ENCODE measurements at places on chromosomes 1 and 21.
A peak's percentile ranks its signal among the peaks of the same experiment; 100 is the strongest.

DNA sequence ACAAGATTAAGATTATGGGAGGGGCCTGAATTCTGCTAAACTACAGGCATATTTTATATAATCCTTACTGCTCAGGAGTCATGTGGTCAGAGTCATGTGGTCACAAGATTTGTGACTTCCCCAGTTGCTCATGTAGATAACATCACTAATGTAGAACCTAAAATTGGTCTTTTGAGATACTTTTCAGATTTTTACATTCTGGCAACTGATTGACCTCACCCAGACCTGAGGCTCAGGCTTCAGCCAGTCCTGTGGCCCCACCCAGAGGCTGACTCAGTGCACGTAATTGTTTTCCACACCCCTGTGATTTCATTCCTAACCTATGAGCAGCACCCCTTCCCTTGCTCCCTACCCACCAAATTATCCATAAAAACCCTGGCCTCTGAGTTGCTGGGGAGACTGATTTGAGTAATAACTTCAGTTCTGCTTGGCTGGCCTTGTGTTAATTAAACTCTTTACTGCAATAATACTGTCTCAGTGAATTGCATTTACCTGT, 41.7 kb upstream of the ZNF326 start:
- no peak for DNase-seq

GRCh38 chr21:41168391-41169257, 664 bp downstream of the BACE2 start:
- no peak for DNase-seq

- no peak for DNase-seq
Observed at GRCh38 chr1:14442669-14443068, 155.8 kb upstream of the KAZN start.

DNA sequence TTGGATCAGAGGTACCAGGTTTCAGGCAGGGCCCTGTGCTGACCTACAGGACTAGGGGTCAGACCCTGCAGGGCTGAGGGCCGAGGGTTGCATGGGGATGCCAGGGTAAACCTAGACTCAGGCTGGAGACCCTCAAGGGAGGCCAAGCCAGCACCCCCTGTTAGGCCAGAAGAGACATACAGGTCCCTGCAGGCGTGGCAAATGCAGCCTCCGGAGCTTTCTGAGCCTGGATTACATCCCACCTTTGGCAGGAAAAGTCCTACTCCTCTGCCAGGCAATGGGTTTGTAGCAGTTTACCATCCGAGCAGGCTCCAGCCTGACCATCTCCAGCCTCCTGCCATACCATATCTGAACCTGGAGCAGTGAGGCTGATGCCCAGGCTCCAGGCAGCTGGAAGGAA, 425.3 kb downstream of the NPHP4 start:
- DNase-seq, result no peak

- no peak for DNase-seq
Observed at GRCh38 chr21:23438081-23438480, 2169.2 kb downstream of the MRPL39 start.

DNA sequence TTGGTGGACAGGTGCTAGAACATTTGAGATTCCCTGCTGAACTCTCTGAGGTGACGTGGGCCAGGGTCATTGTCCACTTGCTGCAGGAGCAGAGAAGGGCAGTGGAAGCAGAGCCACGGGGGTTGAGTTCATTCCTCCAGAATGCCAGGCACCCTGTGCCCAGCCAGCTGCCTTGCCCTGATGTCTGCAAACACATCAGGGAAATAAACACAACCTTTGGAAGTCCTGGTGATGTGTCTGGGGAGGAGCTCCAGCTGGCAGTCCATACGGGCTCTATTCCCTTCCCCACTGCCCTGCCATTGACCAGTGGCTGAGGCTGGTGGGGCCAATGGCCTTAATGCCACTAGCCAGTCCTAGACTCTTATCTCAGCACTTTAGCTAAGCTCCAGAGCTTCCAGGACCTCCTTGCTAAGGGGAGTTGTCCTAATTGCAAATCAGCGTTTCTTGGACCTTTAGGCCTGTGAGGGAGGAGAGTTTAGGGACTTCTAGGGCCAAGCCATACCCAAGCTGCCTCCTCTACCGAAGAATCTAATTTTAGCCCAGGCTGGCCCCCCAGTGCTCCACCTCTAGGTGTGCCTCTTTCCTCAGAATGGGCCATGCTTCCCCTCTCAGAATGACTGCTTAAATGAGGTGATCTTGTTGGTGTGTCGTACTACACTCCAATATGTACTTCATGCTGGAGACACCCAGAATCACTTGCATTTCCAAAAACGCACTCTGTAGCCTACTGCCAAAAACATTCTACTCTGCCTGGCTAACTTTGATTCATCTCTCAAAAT, 25.9 kb upstream of the MFSD2A start:
- no peak for DNase-seq

DNA sequence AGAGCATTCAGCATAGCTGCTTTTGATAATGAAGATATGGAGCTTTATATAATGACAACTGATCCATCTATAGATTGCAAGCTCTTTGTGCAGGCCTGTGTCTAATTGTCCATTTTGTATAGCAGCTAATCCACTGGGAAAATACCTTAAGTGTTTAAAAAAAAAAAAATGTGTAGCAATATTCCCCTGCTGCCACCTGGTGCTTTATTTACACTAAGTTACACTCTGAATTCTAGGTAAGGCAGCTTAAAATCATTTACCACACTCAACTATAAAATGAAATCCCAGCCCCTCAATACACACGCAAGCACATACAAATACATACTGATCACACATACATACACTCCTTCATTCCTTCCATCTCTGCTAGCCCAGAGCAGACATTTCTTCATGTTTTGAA, 49.1 kb upstream of the BCL9 start:
- DNase-seq, result no peak

- DNase-seq, result no peak
Observed at GRCh38 chr1:167249702-167250101, 29.0 kb downstream of the POU2F1 start.

DNA sequence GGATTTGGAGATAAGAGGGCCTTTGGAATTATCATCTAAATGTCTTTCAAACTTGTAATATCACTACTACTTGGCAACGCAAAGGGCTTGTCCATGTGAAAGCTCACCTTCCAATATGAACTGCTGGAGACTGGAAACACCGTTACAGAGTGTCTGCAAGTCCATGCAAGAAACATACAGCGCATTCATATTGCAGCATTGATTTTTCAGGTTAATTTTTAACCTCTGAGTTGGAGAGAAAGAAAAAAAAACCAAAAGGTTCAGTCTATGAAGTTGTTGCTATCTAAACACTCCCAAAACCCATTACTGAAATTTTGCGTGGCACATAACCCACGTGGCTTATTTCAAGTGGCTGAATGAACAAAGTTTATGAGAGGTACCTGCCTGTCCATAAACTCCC, 23.8 kb downstream of the DAB1 start:
- no peak for DNase-seq

DNA sequence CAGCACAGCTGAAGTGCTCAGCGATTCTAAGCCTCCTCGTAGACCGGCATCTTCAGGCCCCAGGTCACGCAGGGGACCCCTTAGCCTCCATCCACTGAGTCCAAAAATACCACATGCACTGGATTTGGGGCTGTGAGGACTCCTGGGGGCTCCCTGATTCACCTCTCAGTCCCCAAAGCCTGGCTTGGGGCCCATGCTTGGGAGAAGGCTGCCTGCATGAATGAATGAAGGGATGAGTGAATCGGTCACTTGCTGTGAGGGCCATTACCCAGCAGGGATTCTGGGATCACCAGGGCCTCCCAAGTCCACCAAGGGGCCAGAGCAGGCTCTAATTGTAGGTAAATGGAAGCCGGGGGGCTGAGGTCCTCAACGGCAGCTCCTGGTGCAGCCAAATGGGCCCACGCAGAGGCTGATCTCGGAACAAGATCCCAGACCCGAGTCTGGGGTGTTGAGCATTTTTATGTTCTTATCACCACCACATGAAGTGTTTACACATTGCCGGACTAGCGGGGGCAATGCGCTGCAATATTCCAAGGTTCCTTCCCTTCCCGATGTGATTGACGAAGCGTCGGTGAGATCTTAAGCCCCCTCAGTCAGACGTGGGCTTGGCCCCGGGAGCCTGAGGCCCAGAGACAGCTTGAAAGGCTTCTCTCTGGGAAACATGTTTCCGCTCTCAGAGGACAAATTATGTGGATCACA, 13.6 kb upstream of the ARHGEF16 start:
- DNase-seq, result no peak

DNA sequence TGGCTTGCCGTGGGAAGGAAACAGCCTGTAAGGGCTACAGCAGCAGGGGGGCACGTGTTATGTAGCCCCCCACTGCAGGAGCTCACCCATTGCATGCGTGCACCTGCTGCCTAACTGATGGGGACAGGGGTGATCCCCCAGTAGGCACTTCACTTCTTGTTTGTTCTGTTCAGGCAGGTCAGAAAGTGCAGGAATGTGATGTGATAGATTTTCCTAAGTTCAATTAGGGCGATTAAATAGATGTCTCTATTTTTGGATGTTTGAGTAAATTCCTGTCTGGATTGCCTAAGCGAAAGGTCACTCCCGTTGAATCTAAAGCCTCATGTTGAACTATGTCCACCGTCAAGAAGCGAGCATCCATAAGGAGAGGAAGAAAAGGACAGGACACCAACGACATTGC, 78.8 kb upstream of the LPGAT1 start:
- DNase-seq, result no peak

GRCh38 chr1:28577738-28578536, 14.1 kb upstream of the RAB42 start:
- no peak for DNase-seq

DNA sequence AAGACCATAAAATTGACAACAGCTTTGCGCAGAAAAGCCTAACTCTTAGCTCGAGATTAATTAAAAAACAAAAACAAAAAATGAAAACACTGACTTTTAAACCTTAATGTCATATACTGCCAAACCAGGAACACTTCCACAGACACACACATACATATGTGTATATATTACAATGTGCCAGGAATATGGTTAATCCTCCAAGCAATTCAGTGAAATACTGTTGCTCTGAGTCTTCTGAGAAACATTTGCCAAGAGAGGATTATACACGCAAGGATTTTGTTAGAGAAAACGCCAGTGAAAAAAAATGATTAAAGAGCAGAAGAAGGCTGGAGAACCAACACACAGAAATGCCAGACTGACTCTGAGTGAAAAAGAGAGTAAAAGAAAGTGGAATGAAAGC, 116.7 kb upstream of the CHRM3 start:
- DNase-seq, result no peak

- no peak for DNase-seq
Observed at GRCh38 chr1:112057736-112058135, 68.3 kb upstream of the KCND3 start.

DNA sequence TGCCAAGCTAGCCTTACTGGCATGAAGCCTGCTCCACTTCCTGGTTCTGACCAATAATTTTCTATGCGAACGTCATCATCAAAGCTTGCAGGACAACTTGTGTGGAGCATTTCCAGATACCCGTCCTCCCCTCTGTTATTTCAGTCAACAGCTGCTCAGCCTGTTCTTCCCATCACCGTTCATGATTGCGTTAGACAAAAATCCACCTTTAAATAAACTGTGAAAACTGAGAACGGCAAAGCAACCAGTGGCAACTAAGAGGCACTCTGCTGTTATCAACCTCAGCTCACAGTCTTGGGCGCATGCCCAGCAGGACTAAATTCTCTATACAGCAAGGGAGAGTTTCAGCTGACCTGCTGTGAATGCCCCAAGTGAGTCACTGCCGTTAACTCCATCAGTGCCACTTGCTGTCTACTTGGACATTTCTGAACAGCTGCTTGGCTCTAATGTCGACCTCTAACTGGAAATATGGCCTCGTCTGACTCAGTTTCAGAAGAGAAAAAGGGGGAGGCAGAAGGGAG, 207.4 kb upstream of the RUNX1 start:
- no peak for DNase-seq

GRCh38 chr1:87685311-87686135, 356.8 kb downstream of the LMO4 start:
- no peak for DNase-seq

GRCh38 chr21:33817138-33817537, 98.5 kb downstream of the ATP5PO start:
- DNase-seq, result no peak

DNA sequence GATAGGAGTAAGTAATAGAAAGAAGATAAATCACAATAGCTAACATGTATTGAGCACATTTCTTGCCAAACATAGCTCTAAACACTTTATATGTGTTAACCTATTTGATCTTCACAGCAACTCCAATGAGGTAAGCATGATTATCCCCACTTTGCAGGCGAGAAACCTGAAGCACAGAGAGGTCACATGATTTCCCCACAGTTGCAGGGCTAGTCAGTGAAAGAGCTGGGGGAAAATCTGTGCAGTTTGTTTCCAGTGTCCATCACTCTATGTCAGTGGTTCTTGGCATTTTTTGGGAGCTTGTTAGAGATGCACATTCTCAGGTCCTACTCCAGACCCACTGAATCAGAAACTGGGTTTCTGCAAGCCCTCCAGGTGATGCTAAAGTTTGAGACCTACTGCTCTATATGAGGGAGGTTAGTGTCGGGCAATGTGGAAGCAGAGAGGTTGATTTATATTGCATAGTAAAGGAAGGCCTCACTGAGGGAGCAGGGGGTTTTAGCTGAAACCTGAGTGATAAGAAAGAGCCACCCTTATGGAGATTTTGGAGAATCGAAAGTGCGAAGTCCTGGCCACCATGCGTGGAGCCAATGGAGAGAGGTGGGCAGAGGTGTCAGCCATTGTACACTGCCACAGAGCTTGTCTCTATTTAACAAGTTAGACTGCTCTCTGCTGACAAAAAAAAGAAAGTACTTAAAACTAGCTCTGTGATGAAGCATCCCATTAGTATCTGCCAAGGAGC, 20.9 kb downstream of the MCOLN3 start:
- DNase-seq, result peak; percentile 22

GRCh38 chr1:239293350-239294110, 92.8 kb upstream of the CHRM3 start:
- no peak for DNase-seq

DNA sequence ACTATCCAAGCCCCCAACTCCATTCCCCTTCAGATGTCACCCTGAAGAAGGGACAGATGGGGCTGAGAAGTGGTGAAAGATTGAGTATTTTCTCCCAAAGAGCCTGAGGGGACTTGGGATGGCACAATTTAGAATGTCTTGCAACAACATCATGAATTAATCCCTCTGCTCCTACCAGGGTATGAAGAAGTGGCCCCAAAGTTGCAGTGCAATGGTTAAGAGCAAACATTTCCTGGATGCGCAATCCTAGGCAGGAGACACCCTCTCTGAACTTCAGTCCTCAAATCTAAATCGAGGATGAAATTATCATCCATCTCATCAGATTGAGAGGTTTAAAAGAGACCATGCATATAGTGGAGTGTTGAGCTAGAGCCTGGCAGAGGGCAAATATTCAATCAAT, 28.6 kb upstream of the CITED4 start:
- DNase-seq, result no peak

DNA sequence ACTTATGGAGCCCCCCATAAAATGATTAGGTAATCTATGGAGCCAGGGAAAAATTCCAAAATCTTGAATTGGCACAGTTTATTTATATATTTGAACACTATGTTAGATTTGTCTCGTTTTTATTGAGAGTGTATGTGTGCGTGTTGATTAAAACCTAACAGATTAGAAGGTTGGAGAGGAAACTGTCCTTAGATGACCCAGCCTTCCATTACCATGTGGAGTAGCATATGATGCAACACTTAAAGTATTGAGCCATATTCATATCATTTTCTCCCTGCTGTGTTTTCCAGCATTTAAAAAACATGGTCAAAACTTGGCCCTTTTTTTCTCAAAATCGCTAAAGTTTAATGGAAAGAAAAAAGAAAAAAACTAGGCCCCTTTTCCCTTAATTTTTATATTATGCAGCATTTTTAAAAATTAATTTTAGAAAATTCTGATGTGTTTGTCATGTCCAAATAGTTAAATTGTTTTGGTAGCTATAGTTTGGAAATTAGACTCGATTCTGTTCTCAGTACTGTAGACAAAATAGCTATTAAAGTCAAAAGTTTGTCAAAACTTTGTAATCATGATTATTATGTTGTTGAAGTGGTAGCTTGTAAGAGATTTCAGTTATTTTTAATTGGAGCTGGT, 2.3 kb downstream of the LRRC8D start:
- no peak for DNase-seq
